ENCODE measurements at places on chromosomes 13 and 19.

DNA sequence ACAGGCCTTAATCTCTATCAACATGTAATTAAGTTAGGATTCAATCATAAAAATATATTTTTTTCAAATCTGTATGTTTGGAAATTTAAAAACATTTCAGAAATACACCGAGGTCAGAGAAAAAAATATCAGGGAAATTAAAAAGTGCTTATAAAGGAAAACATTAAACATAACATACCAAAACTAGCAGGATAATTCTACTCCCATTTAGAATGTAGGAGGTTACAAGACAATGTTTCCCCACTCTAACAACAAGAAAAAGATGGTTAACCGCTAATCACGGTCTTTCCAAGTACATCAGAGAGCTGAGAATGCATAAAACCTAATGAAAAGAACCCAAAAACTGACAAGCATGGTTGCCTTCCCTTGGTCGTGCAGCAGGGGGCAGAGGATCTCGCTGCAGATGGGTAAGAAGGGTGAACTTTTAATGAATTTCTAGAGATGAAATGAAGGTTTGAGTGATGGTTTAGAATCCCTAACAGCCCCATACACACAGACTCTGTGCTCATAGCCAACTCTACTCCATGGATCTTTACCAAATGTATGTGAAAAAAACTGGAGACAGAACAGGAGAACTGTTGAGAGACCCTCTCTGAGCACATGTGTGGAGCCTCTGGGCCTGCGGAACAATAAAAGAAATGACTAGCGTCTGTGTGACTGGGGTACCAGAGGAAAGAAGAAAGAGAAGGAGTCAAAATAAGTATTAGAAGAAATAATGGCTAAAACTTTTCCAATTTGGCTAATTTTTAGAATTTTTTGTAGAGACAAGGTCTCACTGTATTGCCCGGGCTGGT, 51.3 kb upstream of the LSM14A start:
- no peak for DNase-seq

- peak; percentile 40 for DNase-seq
These were observed 6.7 kb upstream of the RANBP3 start for GRCh38 chr19:5984600-5984999.

DNA sequence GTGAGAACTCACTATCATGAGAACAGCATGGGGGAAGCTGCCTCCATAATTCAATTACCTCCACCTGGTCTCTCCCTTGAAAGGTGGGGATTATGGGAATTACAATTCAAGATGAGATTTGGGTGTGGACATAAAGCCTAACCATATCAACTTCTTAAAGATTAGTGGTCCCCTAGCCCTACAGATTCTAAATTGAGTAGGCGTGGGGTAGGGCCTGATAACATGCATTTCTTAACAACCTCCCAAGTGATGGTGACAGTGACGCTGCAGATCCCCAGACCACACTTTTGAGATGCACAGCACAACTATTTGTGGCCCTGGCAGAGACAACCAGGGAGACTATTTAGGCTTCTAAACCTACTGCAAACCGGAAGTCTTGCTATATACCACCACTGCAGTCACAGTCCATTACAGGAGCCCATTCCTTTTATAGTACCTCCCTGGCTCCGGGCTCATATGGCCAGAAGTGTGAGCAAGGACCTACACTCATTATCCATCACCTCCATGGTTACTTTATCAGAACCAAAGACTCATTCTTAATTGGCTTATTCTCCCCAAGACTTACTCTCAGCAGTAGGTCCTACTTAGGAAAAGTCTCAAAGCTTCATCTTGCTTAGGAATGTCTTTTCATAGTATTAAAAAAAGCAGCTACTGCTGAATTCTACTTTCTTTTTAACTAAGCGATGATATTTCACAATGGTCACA, 2.1 kb upstream of the DPY19L3 start:
- no peak for DNase-seq

GRCh38 chr19:29871143-29871542, 59.4 kb downstream of the CCNE1 start:
- DNase-seq = no peak

DNA sequence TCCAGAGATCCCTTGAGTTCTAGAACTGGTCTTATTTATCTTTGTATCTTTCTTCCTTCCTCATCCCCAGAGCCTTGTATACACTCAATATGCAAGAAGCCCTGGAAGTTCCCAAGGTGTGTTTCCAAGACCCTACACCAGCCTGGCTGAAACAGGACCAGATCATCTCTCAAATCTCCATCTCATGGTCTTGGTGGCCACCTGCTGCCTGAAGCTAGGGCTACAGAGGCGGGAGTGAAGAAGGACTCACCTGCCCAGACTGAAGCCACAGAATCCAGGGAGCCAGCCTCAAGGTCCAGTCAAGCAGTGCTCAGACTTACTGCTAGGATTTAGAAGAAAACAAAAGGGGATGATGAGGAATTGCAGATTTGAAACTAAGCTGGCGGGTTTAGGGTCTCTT, 6.1 kb upstream of the CYSLTR2 start:
- no peak for DNase-seq

DNA sequence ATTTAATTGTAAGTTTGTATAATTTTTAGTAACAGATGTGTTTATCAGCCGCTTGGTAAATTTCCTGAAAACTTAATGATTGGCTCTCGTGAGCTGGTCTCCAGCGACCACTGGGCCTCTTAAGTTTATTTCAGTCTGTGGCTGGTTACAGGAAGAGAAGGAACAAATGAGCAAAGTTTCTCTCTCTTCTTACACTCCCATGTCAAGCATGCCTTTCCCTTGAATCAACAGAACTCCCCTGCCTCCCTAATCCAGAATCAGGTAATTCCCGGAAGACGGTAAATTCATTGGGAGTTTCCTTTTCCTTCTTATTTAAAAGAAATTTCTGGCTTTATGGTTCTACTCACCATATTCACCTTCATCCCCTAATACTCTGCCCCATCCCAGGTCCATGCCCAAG, 52.5 kb upstream of the POMP start:
- no peak for DNase-seq

DNA sequence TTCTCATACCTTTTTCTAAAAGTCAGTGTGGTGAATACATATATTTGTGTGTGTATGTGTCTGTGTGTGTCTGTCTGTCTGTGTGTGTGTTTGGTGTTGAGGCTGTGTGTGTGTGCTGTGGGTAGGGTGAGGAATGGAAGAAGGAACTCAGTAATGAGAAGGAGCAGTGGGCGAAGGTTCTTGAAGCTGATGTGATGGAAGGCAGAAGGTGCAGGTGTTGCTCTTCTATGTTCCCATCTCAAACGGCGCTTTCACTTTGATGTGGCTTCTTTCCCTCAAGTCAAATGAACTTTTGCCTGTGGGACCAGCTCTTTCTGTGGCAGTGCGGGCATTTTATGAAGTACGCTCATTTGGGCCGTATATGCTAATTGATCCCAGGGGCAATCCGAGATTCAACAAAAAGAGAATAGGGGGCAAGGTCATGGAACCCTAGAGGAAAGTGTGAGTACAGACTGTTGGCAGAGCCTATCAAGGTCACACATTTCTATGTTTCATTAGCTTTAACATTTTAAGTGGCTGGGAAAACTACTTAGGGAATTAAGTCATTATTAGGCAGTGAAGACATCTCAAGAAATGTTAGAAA, 15.2 kb downstream of the BIVM start:
- no peak for DNase-seq

DNA sequence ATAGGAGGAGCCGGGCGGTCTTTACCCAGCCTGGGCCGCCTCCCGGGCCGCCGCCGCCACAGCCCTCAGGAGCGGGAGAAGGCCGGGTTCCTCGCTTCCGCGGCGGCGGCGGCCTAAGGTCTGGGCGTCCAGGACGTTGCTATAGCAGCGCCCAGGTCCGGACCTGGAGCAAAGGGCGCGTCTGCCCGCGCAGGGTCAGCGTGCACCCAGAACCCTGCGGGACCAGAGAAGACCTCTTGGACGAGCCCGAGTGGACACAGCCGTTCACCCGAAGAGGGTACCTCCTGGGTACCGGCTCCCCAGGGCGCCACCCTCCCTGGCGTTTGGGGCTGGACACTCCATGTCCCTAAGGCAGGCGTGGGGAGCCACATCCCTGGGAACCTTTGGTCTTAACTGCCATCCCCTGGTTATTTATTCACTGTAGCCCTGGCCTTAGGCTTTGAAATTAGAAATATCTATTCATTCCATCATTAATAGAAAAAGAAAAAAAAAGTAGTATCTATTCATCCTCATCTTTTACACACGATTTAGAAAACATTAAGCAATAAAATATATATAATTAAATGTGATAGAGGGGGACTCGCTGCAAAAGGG, 2.4 kb downstream of the DZIP1 start:
- DNase-seq = peak; percentile 36

- DNase-seq = no peak
These were observed 4.0 kb downstream of the GTPBP3 start for GRCh38 chr19:17341386-17341785.

DNA sequence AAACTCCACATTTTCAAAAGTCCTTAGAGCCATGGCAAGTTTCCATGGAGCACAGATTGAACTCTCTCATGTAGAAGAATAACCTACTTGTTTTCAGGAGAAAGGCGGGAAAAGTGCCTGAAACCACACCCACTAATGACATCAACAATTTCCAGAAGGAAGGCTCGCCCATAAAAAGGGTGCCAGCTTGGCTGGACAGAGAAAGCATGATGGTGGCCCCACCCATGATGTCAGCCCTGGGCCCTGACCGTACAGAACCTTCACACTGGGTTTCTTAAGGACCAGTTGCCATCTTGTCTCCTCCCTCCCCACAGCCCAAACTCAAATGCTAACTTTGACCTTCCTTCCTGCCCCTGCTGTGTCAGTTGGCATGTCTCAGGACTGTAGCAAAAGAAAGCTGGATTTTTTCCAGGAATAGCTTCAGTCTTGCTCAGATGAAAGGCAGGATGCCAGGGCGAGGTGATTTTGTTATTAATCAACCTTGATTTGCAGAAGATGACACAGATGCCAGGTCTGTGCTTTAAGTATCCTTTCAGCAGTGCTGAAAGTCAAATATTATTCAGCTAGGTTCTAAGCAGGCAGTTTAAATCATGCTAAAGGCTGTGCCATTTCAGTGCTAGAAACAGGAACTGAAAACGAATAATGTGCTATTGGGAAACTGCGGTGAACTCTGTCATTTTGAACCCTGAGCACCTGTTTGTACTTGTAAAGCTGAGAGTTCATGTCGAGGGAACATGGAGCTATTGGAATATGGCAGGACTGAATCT, 89.5 kb upstream of the RFC3 start:
- DNase-seq = peak; percentile 41

DNA sequence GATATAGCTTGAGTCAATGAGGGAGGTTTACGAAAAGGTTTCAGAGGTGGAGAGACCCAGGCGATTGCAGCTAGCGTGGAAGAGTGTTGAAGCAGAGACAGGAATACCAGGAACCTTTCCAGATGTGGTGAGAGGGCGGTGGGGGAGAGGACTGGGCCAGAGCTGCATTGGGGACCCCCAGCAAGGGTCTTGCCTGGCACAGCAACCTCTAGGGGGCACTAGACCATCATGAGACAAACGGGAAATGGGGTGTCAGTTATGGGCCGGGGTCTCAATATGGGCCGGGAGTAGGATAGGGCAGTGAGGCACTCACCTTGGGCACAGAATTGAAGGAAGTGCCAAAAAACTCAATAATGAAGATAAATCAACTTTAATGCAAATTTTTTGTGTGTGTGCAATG, 2.1 kb upstream of the LRP3 start:
- DNase-seq = no peak

DNA sequence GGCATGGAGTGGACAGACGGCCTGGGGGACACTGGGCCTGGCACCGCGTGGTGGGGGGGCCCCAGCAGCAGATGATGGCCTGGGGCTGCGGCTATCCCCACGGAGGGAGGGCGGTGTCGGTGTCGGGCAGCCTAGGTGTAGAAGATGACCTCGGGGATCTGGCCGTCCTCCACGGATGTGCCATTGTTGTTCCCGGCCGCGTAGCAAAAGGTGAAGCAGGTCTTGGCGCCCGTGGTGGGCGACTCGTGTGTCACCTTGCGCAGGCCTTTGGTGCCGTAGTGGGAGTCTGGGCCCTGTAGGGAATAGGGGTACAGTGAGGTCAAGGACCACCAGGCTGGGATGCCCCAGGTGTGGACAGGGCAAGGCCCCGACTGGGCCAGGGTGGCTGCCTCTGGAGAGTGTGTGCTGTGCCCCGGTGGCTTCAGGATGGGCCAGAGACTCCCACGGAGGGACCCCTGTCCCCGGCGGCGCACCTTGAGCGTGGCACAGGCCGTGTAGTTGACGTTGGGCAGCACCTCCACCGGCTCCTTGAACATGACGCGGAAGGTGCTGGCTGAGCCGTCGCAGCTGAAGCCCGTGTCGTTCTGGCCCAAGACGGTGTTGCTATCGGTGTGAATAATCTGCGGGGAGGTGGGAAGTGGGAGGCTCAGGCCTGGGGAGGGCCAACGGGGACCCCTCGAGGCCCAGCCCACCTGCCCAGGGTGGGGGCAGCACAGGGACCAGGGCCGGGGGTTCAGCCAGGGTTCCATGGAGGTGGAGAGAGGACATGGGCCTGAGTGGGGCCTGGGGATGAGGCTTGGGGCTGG, 29.0 kb downstream of the BTBD2 start:
- DNase-seq = no peak

DNA sequence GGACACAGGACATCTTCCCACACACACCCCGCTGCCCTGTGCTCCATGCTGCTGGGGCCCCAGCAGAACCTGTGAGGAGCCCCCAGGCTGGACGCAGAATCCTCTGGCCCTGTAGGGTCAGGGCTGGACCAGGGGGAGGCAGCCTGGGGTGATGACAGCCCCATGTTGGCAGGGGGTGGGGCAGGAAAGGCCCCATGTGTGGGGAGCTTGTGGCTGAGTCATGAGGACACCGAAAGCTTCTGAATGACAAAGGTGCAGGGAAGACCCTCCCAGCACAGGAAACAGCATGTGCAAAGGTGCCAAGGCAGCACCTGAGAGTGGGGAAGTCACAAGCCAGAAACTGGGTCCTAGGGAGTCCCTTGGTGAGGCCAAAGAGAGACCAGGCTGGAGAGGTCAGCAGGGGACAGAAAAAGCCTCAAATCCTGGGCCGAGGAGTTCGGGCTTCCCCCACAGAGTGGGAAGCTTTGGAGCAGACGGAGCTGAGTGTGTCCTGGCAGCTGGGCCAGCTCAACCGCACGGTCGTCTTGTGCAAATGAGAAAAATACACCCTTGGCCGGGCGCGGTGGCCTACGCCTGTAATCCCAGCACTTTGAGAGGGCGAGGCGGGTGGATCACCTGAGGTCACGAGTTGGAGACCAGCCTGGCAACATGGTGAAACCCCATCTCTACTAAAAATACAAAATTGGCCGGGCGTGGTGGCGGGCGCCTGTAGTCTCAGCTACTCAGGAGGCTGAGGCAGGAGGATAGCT, 17.5 kb downstream of the ATP8B3 start:
- DNase-seq = peak; percentile 69

GRCh38 chr19:43699506-43700394, 16.1 kb upstream of the IRGC start:
- DNase-seq = peak; percentile 83

GRCh38 chr13:105878119-105878700, 657.3 kb downstream of the EFNB2 start:
- no peak for DNase-seq

GRCh38 chr13:90454002-90454636, 893.4 kb upstream of the MIR17HG start:
- DNase-seq = no peak

DNA sequence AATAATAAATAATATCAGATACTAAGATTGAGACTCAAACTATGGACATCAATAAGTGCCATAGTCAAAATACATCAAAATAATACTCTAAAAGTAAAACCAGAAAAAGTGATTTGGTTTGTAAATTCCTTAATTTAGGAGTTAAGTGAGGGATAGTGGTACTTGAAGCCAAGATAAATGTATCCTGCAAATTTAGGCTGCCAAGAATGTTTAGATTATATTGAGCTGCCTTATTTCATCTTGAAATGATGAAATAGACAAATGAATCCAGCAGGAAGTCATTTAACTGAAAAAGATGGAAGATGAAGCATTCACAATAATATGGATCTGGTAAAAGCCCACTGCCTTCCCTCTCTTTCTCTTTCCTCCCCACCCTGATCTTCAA, 112.3 kb downstream of the LRCH1 start:
- DNase-seq = no peak

Data from left lung (tissue), 14 donors.